ENCODE measurements at places on chromosomes 4 and X.

DNA sequence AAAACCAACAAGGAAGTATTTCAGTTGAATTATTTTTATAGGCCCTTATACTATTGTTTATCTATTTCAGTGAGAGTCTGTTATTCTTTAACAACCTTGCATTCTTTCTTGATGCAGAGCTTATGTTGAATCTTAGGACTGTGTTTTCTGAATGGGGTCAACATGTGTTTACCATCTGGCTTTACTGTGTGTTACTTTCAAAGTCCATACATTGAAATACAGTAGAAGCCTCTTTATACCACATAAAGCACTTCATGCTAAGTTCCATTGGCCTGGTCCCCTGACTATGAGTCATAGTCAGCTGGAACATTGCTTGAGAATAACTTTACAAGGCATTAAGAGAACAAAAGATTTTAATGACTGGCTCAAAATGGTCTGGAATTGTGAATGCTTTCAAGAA is 152.6 kb downstream of the GASK1B start:
- no peak for DNase-seq

- no peak for DNase-seq
Observed at GRCh38 chr4:153639833-153640802, 44.0 kb upstream of the TLR2 start.

DNA sequence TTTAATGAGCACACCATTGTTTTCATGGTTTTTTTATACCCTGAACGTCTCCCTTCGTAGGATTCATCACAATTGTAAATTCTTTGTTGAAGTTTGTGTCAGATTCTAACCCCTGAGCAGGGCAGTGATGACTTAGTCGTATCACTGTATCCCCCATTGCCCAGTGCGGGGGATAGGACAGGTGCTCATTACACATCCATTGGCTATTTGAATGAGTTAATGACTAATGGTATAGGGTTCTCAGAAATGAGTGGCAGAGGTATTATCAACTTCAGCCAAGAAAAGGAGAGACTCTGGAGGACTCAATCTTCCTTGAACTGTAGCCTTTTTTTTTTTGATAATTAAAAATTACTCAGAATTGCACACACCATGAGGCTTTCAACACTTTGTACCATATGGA is 64.6 kb downstream of the SYNPO2 start:
- no peak for DNase-seq

DNA sequence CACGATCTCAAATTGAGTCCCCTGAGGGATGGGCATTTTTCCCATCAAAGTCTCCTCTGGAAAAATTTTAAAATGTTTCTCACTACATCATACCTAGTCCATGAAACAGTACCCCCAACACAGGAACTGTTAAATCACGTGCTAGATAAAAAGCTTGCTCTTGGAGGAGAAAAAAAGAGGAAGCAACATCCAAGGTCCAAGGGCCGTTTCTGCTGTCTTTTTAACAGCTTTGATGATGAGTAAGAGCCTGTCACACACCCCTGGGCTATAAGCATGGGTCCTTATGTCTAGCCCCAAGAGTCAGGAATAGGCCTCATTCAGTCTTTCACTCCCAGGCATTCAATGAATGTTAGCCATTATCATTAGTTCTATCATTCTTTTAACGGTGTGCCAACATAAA is 128.9 kb downstream of the SH3KBP1 start:
- no peak for DNase-seq

DNA sequence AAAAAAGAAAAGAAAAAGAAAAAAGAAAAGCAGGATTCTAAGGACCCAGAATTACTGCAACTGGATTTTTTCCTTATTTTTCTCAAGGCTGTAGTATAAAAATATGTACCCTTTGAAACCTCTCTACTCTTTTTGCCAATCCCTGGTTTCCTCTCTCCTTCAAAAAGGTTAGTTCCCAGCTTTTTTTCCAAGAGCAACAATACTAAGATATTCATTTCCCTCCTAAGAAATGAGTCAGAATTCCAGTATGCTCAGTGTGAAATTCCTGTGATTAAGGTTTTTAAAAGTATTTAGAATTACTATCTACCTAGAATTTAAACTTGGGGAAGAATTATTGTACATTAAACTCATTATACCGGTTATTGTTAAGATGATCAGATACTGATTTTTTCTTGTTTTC is 22.0 kb downstream of the SMIM14 start:
- DNase-seq = no peak

DNA sequence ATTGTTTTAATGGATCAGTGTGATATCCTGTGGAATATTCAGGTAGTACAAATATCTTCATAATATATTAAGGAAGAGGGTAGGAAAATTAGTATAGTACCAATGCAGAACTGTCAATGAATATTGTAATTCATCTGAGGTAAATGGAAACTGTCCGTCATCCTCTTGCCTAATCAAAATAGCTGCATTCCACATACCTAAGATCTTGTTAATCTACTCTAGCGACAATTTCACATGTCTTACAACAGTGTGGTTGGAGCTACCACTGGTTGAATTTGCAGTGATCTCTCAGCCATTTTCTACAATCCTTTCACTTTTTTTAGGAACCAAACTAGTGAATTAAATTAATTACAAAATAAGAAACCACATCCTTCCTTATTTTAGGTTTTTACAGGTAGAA is 117.5 kb downstream of the PCDH18 start:
- DNase-seq = no peak

GRCh38 chr4:170014359-170015011 is 11.7 kb downstream of the MFAP3L start:
- DNase-seq = no peak

DNA sequence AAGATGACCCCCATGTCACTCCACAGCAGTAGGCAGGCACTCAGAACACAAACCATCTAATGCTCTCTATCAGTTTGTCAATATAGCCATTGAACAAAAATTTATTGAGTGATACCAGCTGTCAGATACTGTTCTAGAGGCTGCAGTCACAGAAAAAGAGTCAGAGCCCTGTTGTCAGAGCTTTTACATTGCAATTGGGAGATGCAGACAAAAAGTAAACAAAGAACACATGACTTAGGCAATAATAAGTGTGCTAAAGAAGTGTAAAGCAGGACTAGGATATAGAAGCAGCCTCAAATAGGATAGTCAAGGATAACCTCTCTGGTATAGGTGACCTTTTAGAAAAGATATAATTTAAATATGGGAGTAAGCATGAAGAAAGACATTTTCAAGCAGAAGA is 8.9 kb downstream of the HTN1 start:
- no peak for DNase-seq

GRCh38 chr4:53919535-53919934 is 144.9 kb downstream of the CHIC2 start:
- no peak for DNase-seq

GRCh38 chrX:130030826-130031225 is 48.4 kb downstream of the BCORL1 start:
- no peak for DNase-seq

DNA sequence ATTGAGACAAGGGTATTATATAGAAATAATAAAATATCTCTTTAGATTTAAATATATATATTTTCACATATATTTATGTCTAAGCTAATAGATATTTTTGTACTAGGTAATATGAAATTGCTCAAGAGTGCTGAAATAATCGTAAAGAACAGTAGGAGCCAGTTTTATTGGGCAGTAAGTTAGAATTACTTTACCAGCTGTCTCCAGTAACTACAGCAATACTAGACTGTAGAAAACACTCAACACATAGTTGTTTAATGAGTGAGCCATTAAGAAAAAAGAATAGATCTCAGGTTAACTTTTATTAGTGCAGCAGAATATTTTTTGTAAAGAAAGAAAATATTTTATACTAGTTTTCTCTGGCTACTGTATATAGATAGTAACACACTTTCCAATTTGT is 715.2 kb downstream of the TRIML1 start:
- DNase-seq = no peak

GRCh38 chr4:157792716-157793115 is 380.1 kb downstream of the GASK1B start:
- no peak for DNase-seq

DNA sequence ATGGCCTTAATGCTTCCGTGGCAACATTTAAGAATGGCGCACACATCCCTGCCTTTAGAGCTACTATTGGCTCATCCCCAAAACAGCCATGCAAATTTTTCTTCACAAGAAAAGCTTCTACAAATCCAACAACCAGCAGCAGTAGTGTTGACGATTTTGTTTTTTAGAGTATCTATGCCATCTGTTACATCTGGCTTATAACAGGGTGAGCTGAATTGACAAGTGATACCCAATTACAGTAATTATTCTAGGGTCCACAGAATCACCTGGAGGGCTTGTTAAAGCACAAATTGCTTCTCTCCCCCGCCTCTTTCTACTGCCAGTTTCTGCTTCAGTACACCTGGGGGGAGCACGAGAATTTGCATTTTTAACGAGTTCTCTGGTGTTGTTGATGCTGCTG is 34.1 kb downstream of the DCHS2 start:
- no peak for DNase-seq

DNA sequence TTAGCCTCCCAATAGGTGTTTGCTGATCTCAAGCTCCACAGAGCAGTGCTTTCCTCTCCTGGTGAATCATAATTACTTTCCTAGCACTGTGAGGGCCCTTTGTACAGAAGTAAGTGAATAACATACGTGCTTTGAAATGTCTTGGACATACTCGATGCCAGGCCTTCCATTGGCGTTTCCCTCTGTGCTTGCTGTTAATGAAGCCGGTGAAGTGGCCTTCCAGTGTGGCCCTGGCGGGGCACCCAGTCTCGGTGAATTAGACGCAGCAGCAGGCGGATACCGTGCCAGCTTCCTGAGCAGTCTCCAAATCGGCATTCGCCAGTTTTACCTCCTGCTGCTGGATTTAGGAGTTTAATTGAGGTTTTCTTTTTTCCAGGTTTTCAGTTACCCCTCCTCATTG is 132.3 kb downstream of the HMX1 start:
- DNase-seq = no peak
